ENCODE measurements at places on chromosomes 3 and 15.
A peak's percentile ranks its signal among the peaks of the same experiment; 100 is the strongest.

DNA sequence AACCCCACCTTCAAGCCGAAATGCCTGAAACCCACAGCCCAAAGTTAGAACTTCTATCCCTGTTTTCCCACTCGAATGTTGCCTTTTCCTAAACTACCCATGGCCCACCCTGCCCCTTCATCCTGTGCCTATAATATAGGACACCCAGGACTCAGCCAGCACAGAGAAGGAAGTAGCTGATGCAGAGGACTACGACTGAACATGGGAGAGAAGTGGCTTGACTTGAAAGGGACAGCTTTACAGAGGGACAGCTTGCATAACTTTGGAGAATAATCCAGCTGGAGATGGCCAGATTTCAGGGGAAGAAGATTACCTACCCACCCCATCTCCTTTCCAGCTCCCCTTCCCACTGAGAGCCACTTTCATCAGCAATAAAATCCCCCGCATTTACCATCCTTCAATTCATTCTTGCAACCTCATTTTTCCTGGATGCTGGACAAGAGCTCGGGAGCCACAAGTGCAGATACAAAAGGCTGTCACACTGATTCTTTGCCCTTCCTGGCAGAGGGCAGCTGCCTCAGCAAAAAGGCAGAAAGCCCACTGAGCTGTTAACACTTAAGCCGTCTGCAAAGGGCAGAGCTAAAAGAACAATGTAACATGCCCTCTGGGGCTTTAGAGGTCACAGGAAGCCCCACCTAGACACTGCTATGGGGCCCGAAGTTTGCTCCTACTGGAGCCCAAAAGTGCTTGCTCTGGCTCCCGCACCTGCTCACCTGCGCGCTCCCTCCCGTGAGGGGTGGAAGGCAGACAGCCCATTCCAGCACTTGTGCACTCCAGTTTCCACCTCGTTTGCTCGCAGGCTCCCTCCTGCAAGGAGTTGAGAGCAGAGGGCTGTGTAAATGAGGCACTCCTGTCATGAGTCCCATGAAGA is 224.0 kb downstream of the TBC1D5 start:
- no peak for DNase-seq

DNA sequence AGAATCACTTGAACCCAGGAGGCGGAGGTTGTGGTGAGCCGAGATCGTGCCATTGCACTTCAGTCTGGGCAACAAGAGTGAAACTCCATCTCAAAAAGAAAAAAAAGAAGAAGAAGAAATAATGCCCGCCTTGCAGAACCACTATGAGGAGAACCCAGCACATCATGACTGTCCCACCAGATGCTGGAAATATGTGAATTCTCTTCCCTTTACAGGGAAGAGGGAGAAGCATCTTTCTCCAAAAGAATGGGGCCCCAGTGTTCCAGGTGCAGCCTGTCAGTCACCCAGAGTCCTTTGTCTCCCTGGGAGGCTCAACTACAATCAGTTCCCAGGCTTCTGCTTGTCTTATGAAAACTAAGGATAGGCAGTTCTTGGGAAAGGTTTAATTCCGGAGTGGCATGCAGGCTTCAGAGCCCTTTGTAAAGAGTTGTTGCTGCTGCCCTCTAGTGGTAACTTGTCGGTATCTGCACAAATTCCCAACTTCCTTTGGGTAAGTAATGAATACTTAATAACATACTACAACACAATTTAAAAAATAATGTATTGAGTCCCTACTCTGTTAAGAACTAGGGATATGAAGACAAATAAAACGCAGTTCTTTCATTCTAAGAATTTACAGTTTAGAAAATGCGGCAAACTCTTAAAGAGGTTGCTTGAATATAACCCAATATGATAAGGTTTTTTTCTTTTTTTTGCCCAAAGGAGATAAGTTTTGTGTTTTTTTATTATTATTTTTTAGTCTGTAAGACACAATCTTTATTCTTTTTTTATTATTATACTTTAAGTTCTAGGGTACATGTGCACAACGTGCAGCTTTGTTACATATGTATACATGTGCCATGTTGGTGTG is 18.6 kb upstream of the TICRR start:
- peak; percentile 42 for DNase-seq

DNA sequence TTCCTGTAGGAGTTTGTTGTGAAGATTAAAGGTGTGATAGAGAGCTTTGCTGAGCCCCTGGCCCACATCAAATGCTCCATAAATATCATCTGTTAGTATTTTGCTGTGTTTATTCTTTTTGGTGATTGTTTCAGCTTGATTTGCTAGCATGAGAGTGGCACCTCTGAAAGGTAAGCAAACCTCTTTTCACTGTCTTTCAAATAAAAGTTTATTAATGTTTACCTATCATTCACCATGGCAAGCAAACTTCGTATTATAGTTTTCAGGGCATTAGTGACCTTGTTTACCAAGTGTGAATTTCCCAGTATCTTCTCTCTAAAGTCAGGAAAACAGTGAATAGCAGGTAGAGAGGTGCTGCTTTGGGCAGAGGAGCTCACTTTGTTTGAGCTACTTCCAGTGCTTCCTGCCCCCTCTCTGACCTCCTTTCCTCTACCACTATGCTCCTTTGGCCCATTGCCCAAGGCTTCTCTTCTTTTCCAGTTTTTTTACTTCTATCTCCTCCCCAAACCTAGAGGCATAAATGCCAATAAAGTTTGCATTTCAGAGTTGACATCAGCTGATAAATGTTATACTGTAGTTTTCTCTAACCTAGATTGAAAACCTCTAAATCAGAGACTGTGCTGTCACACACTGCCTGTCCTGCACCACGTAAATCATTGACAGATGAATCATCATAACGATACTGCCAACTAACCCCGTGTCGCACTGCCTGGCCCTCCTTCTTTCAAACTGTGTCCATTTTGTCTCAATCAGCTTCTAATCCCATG is 569.0 kb downstream of the TUSC7 start:
- DNase-seq = no peak

DNA sequence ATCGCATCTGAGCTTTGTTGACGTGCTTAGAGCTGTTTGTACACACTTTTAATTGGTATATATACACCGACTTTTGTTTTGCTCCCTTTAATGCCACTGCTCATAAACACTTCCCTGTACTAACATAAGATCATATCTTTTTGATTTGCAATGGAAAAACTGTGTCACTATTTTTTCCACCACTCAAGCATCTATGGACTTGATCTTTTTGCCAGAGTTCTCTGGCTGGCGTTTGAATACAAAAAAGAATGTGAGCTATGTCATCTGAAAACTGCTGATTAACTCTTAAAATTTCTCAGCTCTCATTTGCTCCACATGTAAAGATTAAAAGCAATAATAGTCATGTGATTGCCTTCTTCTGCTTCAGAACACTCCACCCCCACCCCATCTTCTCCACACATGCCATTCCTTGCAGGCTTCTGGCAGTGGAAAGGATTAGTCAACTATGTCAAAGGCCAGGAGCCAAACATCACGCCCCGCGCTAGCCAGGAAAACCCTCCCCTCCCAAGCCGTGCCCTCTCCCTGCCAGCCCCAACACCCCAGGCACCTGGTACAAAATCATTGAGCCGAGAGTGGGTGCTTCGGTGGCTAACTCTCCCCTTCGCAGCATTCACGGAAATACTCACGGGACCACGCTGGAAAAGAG is 123.4 kb upstream of the MEF2A start:
- no peak for DNase-seq

DNA sequence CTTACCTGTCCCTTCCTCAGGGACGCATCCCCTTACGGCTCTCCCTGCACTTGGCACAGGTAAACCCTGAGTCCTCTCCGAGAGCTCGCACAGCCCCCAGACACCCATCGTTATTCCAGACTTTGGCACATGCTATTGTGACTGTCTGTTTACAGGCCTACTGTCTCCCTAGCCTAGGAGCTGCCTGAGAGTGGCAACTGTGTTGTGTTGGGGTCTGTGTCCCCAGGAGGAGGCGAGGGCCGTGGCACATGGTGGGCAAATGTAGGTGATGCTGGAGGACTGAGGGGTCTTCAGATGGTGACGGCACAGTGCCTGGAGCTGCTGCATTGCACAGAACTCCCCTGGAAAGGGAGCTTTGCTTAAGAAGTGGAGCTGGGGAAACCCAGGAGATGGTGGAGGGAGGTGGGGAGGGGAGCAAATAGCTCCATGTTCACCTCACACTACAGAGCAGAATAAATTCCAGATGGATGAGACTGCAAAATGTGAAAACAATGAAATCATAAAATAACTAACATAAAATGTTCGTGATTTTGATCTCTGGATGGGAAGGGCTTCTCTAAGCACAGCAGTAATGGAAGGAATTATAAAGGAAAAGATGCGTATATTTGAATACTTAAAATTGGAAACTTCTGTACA is 96.5 kb downstream of the SMAD6 start:
- no peak for DNase-seq

- DNase-seq = no peak
Measured at GRCh38 chr15:25894371-25894902, 31.3 kb upstream of the ATP10A start.

- DNase-seq = no peak
Measured at GRCh38 chr3:49895791-49896190, 7.9 kb downstream of the MST1R start.

- no peak for DNase-seq
Measured at GRCh38 chr3:60154011-60154410, 1097.2 kb downstream of the FHIT start.

- DNase-seq = no peak
Measured at GRCh38 chr3:110738531-110738930, 333.1 kb upstream of the NECTIN3 start.

GRCh38 chr3:100104442-100104798 is 9.9 kb downstream of the FILIP1L start:
- no peak for DNase-seq

DNA sequence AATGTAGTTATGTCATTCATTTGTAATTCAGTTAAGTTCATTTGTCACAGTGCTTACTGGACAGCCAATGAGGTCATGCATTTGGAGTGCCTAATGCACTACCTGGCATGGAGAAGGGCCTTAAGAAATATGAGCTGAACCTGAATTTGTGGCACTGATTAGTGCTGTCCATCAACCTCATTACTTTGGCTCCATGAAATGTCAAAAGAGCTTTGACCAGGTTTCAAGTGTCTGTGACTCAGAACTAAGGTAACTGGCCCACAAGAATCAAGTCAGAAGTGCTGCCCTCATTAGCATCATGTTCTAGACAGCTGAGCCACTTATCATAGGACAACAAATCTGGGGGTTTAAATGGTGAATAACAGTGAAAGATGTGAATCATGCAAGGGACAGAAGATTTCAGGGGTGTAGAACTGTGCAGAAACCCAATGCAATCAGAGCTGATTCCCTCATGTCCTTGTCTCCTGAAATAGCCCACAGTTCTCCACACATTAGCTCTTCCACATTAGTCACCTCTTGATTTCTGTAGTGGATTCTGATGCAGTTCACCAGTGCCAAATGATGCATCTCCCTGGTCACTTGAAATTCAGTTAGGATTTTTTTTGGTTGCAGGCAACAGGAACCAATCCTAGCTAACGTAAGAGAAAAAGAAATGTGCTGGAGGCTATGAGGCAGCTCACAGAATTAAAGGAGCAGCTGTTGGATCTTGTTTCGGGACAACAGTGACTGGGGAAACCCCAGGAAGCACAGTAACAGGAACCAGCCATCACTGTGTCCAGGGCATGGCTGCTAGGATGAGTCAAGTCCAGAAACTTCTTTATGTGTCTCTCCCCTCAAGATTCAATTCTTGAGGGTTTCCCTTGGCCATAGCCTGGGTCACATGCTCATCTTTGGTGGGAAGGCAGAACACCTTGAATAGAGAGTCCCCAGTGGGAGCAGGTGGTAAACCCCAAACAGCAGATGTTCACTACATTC is 38.7 kb downstream of the CHST2 start:
- DNase-seq = no peak

GRCh38 chr3:194998417-194998816 is 272.5 kb downstream of the XXYLT1 start:
- no peak for DNase-seq

- DNase-seq = no peak
Measured at GRCh38 chr3:162491952-162492351, 995.3 kb downstream of the OTOL1 start.

DNA sequence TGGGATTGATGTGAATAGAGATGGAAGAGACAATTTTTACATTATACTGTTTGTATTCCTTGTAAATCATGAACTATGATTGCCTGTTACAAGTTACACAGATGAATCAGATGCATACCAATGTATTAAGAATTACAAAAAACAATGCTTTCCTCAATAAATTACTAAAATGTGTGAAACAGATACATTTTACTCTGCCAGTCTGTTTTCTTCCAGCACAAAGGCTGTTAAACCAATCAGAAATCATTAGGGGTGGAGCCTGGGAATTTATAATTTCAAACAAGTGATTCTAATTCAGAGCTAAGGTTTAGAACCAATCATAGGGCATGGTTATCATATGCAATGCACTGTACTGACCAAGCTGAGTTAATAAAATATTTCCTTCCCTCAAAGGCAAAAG is 21.8 kb upstream of the ANKRD28 start:
- DNase-seq = no peak

DNA sequence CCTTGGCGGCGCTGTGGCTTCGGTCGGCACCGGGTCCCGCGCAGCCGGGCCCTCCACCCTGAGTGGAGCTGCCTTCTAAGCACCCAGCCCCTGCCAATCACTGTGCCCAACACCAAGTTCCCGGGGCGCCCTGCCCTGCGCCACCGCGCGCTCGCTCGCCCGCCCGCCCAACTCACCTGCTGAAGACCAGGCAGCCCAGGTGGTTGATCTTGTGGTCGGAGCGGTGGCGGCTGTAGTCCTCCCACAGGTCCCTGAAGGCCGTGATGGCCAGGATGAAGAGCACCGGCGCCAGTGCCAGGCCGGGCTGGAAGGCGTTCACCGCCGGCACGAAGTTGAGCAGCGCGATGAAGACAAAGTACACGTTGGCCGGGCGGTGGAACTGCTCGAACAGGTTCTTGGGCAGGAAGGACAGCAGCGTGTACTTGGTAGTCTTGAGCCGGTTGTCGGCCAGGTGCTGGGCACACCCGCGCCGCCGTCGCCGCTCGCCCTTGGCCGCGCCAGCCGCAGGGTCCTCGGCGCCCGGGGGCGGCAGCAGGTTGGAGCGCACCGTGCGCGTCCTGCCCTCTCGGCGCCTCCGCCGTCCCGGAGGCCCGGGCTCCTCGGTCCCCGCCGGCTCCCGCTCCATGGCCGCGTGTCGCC is 536 bp downstream of the ATP10A start:
- peak; percentile 60 for DNase-seq

DNA sequence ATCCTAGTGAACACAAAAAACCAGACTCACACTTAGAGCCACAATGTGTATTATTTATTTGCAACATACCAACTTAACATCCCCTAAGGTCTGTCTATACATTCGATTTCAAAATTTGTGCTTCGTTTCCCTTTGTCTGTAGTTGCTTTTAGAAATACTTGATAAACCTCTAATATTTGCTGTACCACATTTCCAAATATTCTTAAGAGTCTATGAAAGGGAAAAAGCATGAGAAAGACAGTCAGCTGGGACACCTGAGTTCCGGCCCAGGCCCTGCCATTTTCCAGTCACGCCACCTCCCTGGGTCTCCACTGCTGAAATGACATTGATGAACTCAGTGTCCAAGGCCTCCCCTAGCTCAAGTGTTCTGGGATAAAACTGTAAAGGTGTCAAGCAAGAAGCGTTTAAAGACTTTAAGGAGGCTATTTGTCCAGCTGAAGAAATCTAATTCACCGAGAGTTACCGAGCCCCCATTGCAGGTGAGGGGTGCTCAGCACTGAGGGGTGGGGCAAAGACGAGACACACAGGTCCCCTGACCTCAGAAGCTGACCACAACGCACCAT is 26.6 kb downstream of the LRRC2 start:
- DNase-seq = no peak

Data from activated CD4-positive, alpha-beta T cell treated with anti-CD3 and anti-CD28 coated beads for 48 hours (primary cell).